ENCODE measurements at places on chromosomes 7 and 10.

DNA sequence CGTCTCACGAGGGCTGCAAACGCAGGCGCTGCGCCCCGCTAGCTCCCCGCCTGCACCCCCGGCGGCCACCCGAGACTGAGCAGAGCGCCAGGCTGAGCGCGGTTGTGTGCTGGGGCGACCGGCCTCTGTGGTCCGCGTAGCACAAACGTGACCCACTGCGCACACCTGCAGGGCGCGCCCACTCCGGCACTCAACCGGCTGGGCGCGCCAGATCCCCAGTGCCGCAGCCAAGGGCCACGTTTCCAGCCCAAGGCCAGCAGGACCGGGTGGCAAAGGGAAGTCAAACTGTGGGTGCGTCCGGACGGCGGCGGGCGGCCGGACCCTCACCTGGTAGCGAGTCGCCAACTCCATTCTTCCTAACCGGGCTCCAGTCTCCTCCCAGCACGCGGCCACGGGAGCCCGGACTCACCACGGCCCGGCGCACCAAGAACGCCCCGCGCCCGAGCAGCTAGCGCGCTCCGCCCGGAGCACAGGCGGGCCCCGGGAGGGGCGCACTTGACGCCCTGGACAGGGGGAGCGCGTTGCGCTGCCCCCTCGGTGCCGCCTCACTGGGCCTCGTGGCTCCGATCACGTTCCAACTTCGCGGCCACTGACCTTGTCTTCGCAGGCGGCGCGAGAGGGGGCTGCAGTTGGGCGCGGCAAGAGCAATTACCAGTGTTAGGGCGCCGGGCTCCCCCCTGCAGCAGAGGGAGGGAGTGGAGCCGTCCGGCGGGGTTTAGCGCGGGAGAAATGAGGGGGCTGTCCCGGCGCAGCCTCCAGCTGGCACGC lies at the start of gene CDCA7L:
Gene CDCA7L (minus strand): TSS at position 446 of the 768 bp plus-strand sequence. CDS start 95 bp downstream, at position 351.
- DNase-seq = no peak

DNA sequence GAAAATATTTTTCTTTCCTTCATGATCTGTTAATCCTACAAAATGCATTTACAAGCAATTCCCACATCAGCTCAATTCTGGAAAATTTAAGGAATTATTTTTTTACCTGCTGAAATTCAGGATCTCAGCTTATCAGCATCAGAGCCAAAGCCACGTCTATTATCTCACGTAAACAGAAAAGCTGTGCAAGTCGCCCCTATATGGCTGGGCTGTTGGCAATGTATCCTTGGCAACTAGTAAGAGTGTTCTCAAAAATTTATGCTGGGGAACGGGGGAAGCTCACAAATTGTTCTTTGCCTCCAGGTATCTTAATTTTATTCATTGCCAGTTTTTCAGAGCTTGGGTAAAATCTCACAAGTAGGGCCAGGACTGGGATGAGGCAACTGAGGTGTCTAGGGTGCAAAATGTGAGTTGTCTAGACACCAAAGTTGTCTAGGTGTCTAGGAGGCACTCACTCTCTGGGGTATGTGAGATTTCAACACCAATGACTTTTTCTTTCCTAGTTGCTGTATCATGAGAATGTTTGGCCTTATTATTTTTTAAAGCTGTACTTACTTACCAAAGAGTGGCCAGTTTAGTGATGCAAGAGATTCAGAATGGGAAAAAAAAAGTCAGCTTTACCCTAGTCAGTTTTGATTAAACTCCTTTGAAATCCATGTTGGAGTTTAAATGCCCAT lies 5.1 kb downstream of the GSTO2 start:
- no peak for DNase-seq

GRCh38 chr10:83023662-83024061 lies 1115.6 kb upstream of the GHITM start:
- no peak for DNase-seq

- no peak for DNase-seq
Measured at GRCh38 chr10:127863231-127863825, 29.4 kb downstream of the CLRN3 start.

GRCh38 chr7:26858735-26859134 lies 5.7 kb downstream of the SKAP2 start:
- DNase-seq = no peak

- no peak for DNase-seq
Measured at GRCh38 chr7:121515229-121515628, 119.1 kb upstream of the FAM3C start.

DNA sequence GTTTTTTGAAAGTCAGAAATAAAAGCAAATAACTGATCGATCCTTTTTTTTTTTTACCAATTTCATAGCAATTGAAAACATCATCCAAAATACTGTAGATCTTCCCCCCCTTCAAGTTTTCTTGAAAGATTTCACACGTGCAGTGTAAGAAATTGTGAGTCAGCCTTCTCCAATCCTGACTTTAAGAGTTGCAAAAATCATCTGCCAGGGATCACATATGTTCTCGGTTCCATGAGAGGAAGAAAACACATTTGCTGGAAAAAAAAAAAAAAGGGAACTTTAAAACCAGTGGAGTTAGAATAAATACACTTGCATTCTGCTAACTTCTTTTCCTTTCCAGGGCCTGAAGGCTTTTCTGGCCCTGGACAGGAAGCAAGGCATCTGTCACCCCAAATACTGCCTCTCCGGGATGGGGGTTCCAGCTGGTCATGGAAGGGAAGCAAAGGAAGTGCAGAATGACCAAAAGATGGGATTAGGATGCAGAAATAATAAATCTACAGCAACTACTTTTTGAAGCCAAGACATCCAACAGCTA lies 198.4 kb upstream of the KIAA1217 start:
- DNase-seq = no peak

DNA sequence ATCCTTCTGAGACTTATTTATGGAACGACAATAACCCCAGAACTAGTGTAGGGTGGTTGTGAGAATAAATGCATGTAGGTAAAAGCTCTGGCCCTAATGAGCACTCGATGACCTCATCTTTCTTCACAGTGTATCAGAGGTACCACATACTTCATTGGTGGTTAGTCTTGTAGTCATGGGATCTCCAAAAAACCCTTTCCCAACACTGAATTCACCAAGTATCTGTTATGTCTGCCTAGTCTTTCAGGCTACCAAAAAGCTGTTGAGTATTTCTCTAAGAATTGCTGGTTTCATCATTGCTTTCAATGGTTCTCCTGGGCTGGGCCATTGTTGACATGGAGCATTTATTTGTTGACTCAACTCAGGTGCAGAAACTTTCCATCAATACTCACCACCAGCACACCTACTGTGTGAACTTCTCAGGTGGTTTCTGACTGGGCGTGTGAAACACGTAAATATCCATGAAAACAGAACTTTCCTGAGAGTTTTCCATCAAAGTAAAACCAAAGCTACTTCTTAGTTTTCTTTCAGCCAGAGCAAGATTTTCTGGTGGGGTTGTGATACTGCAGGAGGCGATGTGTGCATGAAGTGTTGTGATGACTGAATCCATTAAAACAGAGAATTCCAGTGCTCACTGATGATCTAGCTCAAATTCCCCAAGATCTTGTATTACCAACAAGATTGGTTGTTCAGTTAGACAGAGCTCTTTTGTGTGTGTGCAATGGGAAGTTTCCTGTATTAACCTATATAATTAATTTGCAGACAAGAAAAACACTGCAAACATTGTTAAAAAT lies 51.4 kb upstream of the SLC35B4 start:
- DNase-seq = no peak

DNA sequence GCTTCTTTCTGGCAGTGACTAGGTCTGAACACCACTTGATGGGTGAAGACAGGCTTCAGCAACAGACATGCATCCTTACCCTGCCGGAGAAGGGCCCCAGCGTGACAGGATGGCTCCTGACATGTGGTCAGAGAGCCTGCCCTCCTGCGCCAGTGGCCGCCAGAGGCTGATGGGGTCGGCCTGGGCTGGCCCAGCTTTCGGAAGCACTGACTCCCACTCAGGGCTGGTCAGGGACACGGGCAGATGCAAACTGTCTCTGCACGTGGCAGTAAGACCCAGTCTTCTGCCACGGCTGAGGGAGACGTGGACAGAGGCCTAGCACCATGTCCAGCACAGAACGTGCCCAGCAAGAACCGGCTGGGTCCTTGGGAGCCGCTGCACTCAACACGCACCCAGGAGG lies 10.2 kb downstream of the TUBGCP2 start:
- DNase-seq = no peak

- no peak for DNase-seq
Measured at GRCh38 chr10:125005312-125006187, 63.6 kb downstream of the ZRANB1 start.

- DNase-seq = no peak
Measured at GRCh38 chr10:101330631-101331225, 23.2 kb upstream of the BTRC start.

GRCh38 chr7:139104091-139104450 lies 5.4 kb downstream of the ZC3HAV1 start:
- no peak for DNase-seq

- DNase-seq = no peak
Measured at GRCh38 chr10:84552478-84552877, 224.1 kb downstream of the CCSER2 start.

DNA sequence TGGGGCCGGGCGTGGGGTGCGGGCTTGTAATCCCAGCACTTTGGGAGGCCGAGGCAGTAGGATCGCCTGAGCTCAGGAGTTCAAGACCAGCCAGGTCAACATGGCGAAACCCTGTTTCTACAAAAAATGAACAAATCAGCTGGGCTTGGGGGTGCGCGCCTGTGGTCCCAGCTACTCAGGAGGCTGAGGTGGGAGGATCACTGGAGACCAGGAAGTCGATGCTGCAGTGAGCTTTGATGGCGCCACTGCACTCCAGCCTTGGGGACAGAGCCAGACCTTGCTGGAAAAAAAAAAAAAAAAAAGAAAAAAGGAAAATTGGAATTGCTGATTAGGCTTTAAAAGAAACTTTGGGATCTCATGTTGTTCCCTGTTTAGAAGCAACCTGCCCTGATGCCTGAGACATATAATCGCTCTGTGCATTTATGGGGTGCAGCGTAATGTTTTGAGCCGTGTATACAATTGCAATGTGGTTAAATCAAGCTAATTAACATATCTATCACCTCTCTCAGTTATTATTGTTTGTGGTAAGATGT lies 851 bp downstream of the AKR1E2 start:
- no peak for DNase-seq

DNA sequence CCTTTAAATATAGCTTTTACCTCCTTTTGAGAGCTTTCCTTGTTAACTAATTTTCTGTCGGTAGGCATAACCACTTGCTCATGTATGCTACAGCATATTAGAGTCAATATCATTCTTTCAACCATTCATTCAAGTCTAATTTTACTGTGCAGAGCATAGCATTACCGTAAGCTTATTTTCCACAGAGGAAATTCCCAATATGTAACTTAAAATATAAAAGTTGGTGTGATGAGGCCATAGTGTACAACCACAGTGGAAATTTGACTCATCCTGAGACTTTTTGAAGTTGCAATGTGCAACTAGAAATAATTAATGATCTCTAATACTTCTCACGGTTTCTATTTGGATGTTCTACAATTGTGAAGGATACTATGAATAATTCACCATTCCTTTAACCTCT lies 80.6 kb upstream of the KLF6 start:
- no peak for DNase-seq

- DNase-seq = no peak
Measured at GRCh38 chr10:86397120-86397519, 30.5 kb upstream of the GRID1 start.

- DNase-seq = no peak
Measured at GRCh38 chr10:23150091-23150490, 42.0 kb upstream of the PTF1A start.

DNA sequence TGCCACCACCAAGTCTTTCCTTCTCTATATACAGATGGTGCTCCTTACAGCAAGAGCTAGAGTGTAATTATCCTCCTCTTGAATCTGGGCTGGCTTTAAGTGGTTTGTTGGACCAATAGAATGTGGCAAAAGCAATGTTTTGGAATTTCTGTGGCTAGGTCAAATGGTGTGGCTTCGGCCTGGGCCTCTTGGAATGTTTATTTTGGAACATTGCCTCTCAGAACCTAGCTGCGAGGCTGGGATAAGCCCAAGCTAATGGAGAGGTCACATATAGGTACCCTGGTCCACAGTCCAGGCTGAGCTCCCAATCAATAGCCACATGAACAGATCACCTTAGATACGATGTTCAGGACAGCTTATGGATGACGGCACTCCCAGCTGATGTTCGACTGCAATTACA lies 556.7 kb downstream of the TYW1 start:
- DNase-seq = no peak

GRCh38 chr7:86778271-86778670 lies 134.6 kb downstream of the GRM3 start:
- no peak for DNase-seq

GRCh38 chr10:63644418-63645142 lies 123.4 kb downstream of the REEP3 start:
- DNase-seq = no peak

- no peak for DNase-seq
Measured at GRCh38 chr7:139482662-139483466, 609 bp downstream of the KLRG2 start.

GRCh38 chr10:80161321-80162083 lies 29.0 kb downstream of the PLAC9 start:
- no peak for DNase-seq

DNA sequence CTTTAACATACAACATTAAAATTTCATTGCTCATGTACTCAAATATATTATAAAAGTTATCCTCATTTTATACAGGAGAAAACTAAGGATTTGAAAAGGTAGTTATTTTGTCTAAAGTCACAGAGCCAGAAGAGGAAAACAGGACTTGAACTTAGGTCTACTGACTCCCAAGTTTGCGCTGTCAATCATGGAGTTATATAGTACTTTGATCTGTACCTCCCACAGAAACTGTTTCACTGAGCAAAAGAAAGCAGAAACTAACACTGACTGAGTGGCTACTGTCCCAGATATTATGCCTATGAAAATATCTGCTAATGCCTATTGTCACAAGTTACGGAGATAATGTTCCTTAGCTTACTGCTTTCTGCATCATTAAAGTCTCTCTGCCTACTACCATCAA lies 329.1 kb downstream of the MAGI2 start:
- no peak for DNase-seq

DNA sequence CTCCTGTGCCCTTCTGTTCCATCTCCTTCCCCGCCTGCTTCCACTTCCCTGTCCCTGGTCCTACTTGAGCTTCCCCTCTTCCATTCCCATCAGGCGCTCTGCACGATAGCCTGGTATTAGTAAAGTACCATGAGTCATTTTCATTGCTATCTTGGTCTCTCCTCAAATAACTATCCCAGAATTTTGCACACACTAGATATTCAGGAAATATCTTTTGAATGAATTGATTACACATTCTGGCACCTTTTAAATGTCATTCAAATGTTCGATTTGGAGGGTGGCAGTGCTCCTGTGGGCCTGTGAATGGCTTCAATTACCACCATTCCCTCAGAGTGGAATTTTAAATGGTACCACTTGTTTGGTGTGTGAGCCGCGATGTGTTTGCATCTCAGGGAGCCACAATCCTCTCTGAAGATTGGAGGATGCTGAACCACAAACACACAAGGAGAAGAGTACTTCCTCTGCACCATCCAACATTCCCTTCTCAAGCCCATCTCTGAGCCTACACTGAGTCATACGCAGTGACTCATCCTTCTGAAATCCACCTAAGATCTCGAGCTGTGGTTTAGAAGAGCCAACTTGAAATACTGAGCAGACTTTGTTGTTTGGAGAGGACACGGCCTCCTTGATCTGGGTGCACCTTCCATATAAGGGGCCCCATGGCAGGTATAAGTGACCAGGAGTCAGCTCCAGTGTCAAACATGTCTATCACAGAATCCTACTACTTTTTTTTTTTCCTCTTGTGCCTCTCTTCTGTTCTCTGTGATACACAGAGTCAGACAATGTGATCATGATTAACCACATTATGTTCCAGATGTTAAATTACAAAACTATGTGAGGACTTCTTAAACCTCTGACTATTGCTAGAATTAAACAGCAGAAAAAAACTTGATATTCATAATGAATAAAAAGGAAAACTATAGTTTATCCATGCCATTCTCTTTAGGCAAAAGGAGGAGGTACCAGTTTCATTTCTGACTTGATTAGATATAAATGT lies 81.9 kb downstream of the BMPER start:
- no peak for DNase-seq

- DNase-seq = no peak
Measured at GRCh38 chr10:33733058-33733457, 398.6 kb upstream of the NRP1 start.
